ENCODE measurements at places on chromosomes 1 and 21.

DNA sequence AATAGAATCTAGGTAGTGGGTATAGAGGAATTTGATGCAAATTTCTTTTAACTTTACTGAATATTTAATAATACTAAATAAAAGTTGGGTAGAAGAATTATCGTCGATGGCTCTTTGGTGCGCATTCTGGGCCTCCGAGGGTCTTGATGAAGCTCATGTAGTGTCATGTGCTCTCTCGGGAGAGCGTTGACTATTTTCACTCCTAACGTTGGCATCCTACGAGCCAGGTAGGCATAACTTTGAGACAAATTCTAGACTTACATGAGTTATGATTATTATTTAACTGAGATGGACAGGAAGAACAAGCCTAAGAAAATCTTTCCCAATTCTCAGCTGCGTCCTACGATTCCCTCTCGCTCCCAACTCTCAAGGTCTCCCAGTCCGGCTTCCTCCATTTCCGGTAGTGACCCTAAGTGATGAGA, 550 bp upstream of the PCAT6 start:
- no peak for DNase-seq

DNA sequence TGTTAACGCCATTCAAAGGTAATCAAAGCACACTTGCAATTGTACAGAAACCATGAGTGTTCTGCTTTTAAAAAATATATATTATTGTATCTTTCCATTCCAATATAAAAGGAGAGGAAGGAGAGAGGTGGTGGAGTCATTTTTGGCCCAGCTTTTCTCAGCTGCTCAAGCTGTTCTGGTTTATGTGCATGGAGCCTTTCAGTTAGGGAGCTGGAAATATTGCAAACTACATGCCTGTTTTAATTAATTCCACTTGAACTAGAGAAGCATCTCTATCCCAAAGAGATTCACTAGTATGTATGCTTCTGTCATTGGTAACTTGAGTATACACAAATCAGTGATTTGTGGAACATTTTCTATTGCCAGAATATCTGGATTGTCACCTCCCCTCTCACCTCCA, 28.5 kb upstream of the C1orf105 start:
- no peak for DNase-seq

DNA sequence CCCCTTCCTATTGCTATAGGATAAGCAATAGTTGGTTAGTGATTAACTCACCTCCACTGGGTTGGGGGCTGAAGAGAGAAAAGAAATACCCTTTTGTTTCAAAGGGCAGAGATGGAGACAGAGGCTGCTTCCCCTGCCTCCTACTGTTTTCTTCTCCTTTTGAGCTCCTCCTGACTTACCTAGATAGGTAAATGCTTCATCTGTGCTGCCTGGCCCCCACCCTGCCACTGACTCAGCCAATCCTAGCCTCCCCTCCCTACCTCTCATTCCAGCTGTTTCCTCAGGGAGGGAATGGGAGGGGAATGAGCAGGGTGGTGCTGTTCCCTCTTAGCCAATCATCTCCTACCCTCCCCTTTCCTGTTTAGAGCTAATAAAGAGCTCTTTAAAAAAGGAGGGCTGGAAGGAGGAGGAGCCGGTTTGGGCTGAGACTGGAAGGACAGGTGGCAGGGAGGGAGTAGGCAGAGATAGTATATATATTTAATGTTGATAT, at the start of gene C1orf116:
C1orf116 (minus strand) TSS at position 229 of the 490 bp plus-strand sequence. CDS start 5,158 bp downstream, outside the sequence.
- DNase-seq, result no peak

- DNase-seq, result no peak
These were observed 15.9 kb downstream of the LZIC start for GRCh38 chr1:9927259-9927658.

GRCh38 chr1:8370046-8370881, 52.4 kb downstream of the SLC45A1 start:
- DNase-seq, result no peak

- no peak for DNase-seq
These were observed at the start of gene LEFTY2 for GRCh38 chr1:225941187-225941941. Gene LEFTY2, minus strand, starts transcription at chr1:225941220. Its CDS starts 80 bp downstream, at chr1:225941140.

- DNase-seq, result no peak
These were observed 289.7 kb downstream of the AJAP1 start for GRCh38 chr1:4944072-4944471.

DNA sequence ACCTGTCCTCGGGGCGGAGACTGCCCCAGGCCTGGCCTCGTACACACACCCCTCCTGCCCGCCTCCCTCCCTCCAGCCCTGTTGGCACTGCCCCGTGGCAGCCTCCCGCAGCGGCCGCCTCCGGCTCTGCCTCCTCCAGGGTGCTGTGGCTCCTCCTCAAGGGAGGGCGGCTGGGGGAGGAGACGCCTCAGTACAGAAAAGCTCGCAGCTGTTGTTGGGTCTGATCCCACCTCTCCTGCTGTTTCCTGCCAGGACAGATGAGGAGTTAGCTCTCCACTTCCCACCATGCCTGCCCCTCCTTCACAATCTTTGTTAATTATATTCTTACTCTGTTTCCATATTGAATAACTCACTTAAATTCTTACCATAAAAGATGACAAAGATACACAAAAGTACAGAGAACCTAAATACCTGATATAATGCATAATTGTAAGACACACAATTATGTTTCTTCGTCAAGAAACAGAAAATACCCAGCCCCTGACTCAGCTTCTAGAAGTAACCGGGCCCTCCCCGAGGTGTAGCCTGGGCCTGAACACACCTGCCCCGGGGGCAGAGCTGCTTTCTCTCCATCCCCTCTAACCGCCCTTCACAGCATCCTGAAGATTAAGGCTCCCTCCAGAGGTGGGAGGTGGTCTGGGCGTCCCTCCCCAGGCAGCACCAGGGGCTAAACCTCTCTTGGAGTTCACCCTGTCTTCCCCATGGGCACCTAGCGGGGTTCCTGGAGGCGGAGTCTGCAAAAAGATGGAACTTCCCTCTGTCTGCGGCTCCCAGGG, 30.6 kb upstream of the COL6A1 start:
- no peak for DNase-seq

DNA sequence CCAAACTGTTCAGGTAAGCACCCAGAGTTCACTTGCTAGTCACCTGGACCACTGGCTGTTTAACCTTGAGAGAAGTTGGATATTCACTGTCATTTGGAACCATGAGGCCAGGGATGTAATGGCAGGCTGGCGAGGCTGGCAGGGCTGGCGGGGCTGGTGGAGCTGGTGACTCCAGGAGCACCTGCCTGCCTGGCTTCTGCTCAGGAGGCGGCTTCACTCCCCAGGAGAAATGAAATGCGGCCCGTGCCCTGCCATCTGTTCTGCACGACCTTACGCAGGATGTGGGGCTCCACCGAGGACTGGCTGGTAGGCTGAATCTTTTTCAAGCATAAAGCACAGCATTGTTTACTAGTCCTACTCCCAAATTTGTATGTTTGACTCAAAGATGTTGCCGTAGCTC, 22.7 kb upstream of the MX1 start:
- no peak for DNase-seq

GRCh38 chr21:21907271-21907670, 909.1 kb downstream of the NCAM2 start:
- DNase-seq, result no peak

GRCh38 chr1:15558516-15558915, 26.3 kb downstream of the AGMAT start:
- DNase-seq, result no peak

GRCh38 chr1:156217871-156218270, 5.1 kb downstream of the PMF1 start:
- no peak for DNase-seq

GRCh38 chr1:195574511-195574910, 1033.7 kb downstream of the KCNT2 start:
- DNase-seq, result no peak

- DNase-seq, result no peak
These were observed 36.5 kb downstream of the TNFRSF8 start for GRCh38 chr1:12099610-12100009.

- DNase-seq, result no peak
These were observed 56.8 kb upstream of the ERRFI1 start for GRCh38 chr1:8082945-8083344.

DNA sequence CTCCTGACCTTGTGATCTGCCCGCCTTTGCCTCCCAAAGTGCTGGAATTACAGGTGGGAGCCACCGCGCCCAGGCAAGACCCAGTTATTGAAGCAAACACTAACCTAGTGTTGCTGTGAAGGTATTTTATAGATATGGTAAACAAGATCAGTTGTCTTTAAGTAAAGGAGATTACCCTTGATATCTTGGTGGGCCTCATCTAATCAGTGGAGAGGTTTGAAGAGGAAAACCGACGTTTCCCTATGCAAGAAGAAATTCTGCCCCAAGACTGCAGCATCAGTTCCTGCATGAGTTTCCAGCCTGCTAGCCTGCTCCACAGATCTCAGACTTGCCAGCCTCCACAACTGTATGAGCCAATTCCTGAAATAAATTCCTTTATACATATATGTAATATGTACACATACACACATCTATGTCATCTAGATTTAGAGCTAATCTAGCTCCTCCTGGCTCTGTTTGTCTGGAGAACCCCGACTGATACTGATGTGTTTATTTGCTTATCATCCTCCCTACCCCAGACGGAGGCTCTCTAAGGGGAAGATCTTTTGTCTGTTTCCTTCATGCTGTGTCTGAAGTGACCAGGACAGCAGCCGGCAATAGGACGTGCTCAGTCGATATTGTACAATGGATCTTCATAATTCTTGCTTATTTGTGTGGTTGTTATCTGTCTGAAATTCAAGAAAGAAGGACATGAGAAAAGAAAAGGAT, 90.9 kb downstream of the IER5 start:
- DNase-seq, result no peak

GRCh38 chr1:226634166-226634588, 85.6 kb downstream of the STUM start:
- peak; percentile 78 for DNase-seq

- DNase-seq, result no peak
These were observed 409.2 kb upstream of the PLXNA2 start for GRCh38 chr1:208653426-208653825.

DNA sequence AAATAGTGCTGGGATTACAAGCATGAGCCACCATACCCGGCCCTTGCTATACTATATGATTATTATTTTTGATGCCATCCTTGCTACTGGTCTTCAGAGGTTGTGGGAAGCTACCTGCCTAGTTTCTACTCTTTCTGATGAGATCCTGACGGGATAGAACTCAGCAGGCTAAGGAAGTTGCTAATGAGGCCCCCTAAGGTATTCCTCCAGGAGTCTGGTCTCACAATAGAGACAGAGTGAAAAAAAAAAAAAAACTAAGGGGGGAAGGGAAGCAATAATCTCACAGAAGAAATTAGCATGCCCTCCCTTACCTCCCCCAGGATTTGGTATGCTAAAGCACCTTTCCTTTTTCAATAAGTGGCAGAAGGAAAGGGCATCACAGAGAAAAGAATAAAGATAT, 17.6 kb downstream of the INTS3 start:
- DNase-seq, result no peak

DNA sequence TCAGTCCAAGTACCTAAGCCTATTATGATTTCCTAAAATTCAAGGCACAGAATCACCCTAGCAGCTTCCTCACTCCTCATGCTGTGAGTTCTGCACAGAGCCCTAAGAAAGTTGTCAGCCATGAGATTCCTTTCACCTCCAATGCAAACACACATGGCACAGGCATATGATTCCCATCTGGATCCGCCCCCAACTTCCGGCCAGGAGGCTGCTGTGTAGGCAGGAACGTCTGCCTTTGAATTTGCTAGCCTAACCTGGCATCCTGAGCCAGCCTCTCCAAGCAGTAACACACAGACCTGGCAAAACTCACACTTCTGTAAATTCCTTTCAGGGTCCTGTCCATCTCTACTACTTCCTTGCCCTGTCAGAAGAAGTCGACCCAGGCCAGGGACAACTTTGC, 521.1 kb upstream of the BEND5 start:
- no peak for DNase-seq

GRCh38 chr1:157241185-157241538, 103.0 kb upstream of the ETV3 start:
- no peak for DNase-seq

- no peak for DNase-seq
These were observed 85.5 kb downstream of the CLIC4 start for GRCh38 chr1:24830680-24831272.

DNA sequence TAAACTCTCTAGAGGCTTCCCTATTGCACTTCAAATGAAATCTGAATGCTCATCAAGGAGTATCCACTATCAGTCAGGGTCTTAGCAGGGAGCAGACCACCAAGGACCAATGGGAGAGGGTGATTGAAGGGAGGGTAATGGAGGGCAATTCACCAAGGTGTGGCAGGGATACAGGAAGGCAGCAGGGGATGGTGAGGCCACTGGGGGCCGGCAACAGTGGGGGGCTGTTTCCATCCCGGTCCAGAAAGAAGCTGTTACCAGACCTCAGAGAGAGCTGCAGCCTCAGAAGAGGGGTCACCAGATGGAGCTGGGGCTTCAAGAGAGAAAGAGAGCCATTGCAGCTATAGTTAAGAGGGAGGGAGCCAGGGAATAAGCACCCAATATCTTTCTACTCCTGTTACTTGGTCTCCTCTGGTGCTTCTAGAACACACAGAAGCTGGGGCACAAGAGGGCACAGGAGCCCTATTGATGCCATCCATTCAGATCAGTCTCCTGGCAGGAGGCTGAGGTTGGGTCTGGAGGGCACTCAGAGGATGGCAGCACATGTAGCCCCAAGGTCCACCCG, 417.6 kb downstream of the PTPRU start:
- DNase-seq, result no peak

DNA sequence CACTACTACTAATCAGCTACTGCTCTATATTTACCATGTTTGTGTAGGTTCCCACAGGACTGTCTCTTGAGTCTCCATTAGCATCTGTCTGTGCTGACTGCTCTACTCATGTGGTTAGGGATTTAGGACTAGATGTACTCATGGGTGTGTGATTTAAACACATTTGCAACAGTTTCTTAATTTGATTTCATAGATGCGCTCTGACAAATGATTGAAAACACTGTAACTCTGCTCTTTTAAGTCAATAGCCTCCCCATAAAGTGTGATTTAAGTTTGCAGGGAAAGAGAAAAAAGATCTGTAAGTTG, 809.3 kb downstream of the NCAM2 start:
- DNase-seq, result no peak

- no peak for DNase-seq
These were observed 1.5 kb upstream of the ETS2 start for GRCh38 chr21:38804030-38804788.

DNA sequence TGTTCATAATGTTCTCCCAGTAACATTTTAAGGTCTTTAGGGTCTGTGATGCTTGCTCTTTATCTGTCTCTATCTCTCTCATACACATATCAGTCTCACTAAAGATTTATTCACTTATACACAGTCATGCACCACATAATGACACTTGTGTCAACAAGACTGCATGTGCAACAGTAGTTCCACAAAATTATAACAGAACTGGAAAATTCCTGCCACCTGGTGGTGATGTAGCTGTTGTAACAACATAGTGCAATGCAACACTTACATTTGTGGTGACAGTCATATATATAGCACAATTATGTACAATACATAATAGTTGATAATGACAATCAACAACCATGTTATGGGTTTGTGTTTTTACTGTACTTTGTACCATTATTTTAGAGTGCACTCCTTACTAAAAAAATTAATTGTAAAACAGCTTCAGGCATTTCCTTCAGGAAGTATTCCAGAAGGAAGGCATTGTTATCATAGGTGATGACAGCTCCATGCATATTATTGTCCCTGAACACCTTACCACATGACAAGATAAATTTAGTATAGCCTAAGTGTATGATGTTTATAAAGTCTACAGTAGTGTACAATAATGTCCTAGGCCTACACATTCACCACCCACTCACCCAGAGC, 8.1 kb downstream of the TDRD5 start:
- DNase-seq, result no peak
